Stimulated activated CD8-positive, alpha-beta memory T cell treated with anti-CD3 and anti-CD28 coated beads, Interleukin-4, amount 100 ng/mL, for 4 hours (primary cell): ENCODE measurements at places on chromosomes 3 and 15.

- no peak for DNase-seq
Observed at GRCh38 chr3:129793942-129794310, 99.6 kb downstream of the TMCC1 start.

GRCh38 chr3:129195731-129196256, 12.1 kb upstream of the CNBP start:
- DNase-seq: no peak

GRCh38 chr3:110459021-110459420, 612.6 kb upstream of the NECTIN3 start:
- no peak for DNase-seq

DNA sequence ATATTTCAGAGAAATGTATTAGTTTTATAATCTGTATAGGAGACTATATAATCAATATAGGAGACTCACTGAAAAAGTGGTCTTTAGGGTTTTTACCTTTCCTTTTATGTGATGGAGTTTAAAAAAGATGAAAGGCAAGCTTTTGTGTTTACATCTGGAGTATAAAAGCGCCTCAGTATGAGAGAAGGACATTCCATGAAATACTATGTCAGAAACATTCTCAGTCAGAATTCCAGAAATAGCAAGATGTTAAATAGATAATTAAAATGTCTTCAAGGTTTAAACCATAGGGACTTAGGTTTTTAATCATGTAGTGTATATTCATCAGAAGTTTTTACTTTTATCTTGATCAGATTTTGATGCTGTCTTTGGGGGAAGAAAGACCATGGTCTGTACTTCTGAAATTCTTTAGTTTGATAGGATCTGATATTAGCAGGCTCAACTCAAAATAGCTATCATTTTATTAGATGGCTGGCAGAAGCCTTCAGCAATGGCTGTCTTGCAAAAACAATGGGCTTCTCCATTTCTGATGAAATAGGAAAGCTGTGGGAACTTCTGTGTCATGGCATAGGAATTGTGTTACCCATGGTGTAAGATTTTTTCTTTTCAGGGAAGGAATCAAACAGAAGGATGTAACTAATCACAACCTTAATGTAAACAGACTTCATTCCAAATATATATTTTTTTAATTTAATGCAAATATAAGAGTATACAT, 209.6 kb upstream of the PLSCR5 start:
- no peak for DNase-seq

DNA sequence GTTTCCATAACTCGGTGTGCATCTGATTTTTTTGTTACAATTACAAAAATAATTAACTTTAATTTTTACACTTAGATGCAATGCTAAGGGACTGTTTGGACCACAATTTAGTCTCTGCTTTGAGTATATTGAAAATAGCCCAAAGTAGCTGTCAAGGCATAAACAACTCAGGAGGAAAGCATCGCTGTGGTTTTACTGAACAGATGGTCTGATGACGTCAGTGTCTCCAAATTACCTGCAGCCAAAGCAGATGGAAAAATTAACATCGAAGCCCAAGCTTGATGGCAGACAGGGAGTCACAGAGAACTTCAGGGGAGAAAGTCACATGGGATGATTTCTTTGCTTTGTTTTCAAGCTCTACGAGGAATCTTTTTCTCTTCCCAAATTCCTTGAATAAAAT, 83.1 kb upstream of the PLCL2 start:
- no peak for DNase-seq

- DNase-seq: no peak
Observed at GRCh38 chr3:28118087-28118486, 123.3 kb upstream of the CMC1 start.

DNA sequence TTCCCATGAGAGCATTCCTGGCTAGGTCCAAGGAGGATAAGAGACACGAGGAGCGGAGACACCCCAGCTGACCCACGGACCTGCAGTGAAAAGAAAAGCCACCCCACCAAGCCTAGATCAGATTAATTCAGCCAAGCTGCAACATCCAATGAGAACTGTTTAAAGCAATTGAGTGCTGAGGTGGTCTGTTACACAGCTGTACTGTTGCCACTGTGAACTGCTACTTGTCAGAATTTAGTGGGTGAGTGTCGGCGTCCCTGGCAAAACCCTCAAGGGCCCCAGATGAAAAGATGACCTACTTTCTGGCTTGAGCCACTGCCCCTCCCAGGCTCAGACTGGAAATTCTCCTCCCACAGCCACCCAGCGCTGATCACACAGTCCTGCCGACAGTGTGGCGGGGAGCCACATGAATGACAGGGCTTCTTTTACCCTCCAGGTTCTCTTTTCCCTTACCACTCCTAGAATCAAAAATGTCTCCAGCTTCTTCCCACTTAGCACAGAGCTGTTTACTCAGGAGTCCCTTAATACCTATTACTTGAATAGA, 26.4 kb upstream of the KBTBD12 start:
- DNase-seq: no peak

DNA sequence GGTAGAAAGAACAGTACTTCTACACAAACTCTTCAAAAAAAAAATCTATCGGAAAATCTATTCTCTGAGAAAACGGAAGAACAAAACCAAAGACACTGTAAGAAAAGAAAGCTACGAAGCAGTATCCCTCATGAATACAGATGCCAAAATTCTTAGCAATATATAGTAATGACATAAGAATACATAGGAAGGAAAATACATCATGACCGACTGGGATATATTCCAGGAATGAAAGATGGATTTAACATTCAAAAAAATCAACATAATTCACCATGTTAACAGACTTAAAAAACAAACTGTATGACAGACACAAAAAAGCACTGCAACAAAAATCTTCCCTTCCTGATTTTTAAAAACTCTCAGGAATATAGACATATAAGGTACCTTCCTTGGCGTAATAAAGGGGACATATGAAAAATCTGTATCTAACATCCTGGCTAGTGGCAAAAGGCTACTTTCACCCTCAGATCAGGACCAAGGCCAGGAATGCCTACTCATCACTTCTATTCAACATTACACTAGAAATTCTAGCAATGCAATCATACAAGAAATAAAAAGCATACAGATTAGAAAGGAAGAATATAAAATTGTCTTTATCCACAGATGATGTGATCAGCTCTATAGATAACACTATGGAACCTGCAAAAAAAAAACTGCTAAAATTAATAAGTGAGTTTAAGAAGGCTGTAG, 77.6 kb upstream of the XXYLT1 start:
- no peak for DNase-seq

GRCh38 chr15:47399100-47399499, 318.2 kb upstream of the SEMA6D start:
- no peak for DNase-seq

DNA sequence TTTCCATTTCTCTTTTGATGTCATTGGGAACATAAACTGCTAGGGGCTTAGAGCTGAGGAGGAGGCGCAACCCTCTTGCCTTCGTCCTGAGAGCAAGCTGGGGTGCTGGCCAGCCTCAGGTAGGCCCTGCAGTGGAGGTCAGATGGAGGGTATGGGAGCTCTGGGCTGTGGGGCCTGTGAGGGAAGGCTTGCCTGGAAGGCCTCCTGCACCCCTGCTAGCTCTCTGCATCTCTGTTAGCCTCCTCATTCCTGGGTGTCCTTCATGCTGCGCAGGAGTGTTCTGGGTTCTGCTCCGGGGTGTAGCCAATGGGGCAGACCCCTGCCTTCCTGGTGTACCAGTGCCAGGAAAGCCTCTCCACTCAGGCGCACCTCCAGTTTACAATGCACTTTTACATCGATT, 11.8 kb downstream of the GP5 start:
- no peak for DNase-seq

- no peak for DNase-seq
Observed at GRCh38 chr3:151877269-151877668, 3.8 kb downstream of the SUCNR1 start.

GRCh38 chr3:55770077-55770476, 283.0 kb upstream of the WNT5A start:
- DNase-seq: no peak

DNA sequence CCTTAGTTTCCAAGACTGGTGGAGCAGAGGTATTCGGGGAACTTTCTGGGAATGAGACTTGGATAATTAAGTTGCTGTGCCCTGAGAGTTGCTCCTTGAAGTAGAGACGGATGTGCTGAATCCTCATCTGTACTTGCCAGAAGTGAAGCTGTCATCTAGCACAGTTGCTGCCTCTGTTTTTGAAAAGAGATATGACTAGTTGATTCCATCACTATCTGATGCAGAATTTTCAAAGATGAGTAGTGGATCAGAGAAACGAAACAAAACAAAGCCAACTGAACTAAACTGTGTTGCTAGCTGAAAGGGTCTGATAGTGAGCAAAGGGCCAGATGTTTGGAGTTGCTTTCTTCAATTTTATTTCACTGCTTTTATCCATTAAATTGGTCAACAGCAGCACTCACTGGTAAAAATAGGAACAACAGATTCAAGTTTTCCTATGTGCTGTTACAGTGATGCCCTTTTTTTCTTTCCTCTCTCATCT, 52.7 kb downstream of the MITF start:
- no peak for DNase-seq
